Activated CD8-positive, alpha-beta memory T cell treated with anti-CD3 and anti-CD28 coated beads for 48 hours (primary cell): ENCODE measurements at places on chromosomes 11 and 22.

- DNase-seq: no peak
Measured at GRCh38 chr22:40512426-40513136, 123.9 kb downstream of the MRTFA start.

DNA sequence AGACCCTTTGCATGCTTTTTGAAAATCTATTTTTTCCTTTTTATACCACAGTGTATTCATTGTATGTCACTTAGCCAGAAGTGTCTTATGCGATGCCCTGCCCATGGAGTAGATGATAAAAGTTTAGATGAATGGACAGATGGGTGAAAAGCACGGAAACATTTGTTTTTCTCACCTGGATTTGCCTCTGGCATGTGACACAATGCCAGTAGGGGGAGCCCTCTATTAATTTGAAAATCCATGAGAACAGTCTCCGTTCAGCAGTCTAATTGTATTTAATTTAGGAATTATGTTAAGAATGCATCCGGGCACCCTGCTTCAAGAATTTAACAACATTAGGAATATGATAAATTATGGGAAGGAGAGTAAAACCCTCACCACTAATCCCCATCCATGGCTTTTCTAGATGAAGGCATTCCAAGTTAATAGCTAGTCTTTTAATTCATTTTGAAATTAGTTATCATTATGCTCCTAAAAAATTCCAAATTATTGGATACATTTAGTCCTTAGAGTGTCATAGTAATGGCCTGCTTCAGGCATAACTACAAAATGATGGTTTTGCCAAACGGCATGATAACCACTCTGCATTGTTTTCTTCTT lies 55.3 kb upstream of the ALKBH3 start:
- DNase-seq: no peak

DNA sequence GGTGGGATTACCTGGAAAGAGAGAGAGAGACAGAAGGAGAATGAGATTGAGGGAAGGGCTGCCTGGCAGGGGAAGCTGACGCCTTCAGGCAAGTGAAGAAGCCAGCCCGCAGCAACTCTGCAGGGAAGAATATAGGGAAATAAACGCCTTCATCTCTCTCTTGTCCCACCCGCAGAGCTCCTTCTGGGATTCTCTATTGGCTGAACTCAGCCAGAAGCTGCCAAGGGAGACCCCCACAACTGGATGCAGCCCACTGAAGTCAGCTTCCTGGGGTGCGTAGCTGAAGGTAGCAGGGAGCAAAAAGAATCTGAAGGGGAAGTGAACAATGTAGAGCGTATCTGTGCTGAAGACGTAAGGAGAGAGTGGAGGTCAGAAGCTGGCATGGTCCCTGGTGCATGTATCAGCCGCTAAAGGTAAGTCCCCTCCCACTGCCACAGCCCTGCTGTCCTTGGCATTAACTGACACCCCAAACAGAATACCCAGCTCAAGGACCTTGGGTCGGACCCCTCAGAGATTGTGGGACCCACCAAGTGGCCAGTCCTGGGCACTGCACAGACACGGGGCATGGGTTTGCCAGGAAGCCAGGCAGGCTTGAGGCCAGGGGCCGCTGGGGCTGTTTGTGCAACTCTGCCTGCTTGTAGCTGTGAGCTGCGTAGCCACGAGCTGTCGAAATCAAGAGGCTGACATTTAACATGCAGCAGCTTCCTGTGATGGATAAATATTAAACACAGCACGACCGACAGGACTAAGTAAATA lies 469.9 kb downstream of the MN1 start:
- no peak for DNase-seq

GRCh38 chr22:27692243-27692642 lies 109.3 kb downstream of the MN1 start:
- no peak for DNase-seq

- no peak for DNase-seq
Measured at GRCh38 chr22:50317178-50317577, 9.6 kb downstream of the DENND6B start.

- no peak for DNase-seq
Measured at GRCh38 chr11:2390091-2390724, 10.3 kb upstream of the TSSC4 start.

DNA sequence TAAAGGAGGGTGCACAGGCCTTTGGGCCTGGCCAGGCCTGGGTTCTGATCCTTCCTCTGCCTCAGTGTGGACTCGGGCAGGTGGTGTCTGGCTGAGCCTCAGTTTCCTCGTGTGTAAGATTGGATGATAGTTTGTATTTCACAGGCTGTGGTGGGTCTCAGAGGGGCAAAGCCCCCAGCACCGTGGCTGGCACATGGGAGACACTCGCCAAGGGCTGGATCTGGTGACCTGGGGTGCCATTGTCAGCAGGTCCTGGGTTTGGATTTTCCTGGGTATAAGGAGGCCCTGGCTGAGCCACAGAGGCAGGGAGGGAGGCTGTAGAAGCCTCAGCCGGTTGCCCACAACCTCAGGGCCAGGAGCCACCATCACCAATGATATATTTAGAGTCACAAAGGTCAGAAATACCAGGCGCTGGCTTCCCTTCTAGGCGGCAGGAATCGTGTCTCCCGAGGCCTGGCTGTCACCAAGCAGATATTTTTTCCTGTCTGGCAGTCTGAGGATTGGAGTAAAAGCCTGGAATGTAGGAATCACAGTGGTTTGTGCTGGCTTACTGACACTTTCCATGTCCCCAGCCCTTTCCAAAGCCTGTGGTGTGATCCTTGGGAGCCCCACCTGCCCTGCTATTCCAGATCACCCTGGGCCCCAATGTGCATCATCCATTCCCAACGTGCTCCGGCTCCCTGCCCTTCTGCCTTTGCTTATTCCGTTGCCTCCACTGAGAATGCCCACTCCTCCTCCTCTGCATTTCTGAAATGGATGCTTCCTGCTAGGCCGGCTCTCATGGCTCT lies 15.6 kb downstream of the KCNC1 start:
- DNase-seq: no peak

DNA sequence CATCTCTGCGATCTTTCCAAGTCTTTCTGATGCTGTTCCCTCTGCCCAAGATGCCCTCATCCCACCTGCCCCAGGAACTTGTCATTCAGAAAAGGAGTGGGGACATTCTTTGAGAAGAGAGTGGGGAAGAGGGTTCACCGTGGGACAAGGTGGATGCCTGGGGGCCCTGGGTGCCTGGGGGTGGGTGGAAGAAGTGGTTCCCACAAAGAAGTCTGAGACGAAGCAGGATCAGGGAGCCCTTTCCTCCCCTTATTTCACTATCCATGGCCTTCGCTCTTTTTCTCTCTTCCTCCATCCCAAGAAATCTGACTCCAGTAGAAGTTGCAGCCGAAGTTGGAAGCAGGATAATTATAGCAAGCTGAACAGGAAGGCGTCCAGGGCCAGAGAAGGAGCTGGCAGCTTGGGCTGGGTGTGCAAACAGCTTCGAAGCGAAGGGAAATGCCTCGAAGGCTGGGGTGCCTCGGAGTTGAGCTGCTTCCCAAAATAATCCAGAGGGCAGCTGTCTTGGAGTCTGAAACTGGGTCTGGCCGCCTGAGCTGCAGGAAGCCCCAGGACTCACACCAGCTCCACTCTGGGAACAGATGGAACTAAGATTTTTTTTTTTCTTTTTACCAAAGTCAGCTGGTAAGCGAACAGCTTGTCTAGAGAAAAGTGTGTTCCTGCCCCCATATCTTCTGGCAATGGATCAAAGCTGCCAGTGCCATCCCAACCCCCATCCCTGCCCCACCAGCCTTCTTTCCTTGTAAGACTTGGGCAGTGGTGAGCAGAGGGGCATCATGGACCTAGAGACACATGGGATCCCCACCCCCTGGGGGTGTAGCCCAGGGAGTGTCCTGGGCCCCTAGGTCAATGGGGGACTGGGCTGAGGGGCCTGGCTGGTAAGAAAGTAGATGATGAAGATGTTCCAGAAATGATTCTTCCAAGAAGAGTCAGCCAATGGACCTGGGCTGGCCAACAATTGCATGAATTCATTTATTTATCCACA lies 31.5 kb downstream of the PARVG start:
- no peak for DNase-seq

GRCh38 chr11:74714904-74715303 lies 16.3 kb downstream of the CHRDL2 start:
- no peak for DNase-seq

- no peak for DNase-seq
Measured at GRCh38 chr11:44634401-44635281, 69.2 kb downstream of the CD82 start.

- DNase-seq: no peak
Measured at GRCh38 chr22:39994566-39995392, at the start of gene FAM83F. Gene FAM83F, plus strand, starts transcription at chr22:39994954. Its CDS starts 89 bp downstream, at chr22:39995043.

DNA sequence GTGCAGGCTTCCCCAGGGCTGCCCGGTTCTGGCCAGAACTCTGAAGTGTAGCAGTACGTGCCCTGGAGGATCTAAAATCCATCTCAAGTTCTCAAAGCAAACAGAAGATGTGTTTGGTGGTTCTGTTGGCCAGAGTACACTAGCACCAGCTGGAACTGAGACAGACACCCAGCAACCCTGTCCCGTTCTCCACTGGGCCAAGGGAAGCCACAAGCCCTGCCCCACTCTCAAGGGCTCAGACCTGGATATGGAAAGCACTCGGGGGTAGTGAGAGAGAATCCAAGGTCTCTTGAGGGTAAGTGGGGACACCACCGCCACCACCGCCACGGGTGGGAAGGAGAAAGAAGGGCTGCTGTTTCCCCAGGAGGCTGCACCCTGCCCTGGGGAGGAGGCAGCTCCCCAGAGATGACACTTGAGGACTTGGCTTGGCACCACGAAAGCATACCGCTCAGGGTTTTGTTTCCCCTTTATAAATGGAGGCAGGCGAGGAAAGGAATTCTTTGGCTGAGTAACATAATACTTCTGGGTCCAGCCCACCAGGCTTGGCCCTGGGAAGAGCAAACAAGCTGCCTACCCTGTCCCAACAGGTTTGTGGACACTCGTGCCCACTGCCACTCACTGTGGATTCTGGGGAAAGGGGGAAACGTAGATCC lies 56.1 kb upstream of the POU2AF1 start:
- DNase-seq: no peak

DNA sequence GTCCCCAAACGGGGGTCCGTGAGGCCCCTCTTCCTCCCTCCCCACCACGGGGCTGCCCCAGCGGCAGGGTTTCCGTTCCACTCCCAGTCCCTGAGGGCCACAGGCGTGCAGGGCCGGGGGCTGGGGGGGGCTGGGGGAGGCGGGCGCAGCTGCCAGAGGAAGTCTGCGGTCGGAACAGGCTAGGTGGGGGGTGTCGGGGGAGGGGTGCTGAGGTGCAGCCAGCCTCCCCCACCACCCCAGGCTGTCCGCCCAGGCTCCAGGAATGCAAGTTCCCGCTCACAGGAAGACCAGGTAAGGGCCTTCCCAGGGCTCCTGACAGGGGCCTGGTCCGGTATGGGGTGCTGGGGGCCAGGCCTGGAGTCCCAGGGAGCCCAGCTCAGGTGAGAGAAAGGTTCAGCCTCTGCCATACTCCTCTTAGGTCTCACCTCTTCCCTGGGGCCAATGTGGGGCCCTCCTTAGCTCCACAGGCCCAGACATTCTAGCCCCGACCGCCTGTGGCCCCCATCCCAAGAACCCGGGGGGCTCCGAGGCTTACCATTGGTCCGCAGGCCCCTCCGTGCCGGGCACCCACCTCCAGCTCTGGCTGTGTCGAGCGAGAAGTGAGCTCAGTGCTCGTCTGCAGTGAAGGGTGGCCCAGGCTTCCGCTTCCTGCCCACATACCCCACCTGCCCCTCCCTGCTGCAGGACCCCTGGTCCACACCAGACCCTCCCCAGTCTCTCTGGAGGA lies at the start of gene PTPRCAP:
Gene PTPRCAP (minus strand): TSS at position 601 of the 727 bp plus-strand sequence. CDS start 63 bp downstream, at position 538.
- DNase-seq: peak; percentile 65

DNA sequence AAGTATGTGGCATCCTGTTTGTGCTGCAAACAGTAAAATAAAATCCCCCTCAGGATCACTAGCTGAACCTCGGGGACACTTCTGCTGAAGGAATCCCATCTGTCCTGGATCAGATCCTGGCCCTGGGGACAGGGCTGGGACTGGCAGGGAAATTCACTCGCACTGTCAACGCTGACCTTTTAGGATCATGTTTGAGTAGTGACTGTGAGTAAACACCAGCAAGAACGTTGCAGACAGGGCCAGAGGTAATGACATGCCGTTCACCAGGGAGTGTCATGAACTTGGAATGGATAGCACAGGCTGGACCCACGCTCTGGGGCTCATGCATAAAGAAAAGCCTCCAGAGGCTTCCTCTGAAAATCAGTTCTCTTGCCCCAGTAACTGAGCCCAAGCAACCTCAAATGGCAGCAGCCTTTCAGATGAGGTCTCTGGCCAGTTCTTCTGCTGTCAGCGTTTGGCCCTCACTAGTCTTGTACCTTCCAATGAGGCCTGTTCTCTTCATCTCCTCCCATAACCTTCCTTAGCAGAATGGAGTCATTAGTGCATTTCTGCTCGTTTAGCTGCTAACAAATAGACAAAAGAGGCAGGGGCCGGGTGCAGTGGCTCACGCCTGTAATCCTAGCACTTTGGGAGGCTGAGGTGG lies 51.0 kb upstream of the BARX2 start:
- DNase-seq: no peak

DNA sequence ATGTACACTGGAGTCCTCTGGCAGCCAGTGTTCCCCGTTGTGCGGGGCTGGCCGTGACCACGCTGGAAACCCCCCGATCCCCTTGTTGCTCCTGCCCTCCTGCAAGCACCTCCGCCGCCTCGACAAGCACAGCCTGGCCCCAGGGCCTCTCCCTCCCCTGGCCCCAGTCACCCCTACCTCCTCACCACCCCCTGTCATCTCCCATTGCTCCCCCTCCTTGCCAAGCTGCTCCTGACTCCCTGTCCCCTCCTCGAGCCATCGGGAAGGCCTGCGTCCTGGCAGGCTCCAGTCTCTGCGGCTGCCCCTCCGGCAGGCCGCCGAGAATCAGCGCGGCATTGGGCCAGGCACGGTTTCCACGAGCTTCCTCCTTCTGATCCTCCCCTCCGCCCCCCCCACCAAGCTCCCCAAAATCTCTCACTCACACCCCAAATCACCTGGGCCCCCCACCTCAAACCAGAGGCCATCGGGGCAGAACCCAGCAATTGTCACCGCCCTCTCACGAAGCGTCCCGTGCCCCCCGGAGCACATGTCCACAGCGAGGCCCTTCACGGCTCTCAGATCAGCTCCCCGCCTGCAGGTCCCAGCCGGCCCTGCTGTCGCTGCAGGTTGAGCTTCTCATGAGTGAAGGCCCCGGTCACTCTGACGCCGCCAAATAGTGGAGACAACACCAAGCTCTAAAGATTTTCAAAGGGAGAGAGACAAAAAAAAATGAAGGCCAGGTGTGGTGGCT lies 5.7 kb upstream of the LSP1 start:
- DNase-seq: no peak

GRCh38 chr22:48757985-48758561 lies 1069.6 kb downstream of the BRD1 start:
- no peak for DNase-seq

- DNase-seq: no peak
Measured at GRCh38 chr11:5597953-5598352, 1.5 kb downstream of the TRIM6 start.

- DNase-seq: no peak
Measured at GRCh38 chr11:109956124-109956793, 136.9 kb upstream of the ZC3H12C start.

GRCh38 chr22:17950651-17951214 lies 73.6 kb downstream of the MICAL3 start:
- DNase-seq: no peak
